ENCODE measurements at places on chromosomes 11 and 22.

GRCh38 chr11:87493516-87493915 lies 455.8 kb downstream of the TMEM135 start:
- DNase-seq: no peak

DNA sequence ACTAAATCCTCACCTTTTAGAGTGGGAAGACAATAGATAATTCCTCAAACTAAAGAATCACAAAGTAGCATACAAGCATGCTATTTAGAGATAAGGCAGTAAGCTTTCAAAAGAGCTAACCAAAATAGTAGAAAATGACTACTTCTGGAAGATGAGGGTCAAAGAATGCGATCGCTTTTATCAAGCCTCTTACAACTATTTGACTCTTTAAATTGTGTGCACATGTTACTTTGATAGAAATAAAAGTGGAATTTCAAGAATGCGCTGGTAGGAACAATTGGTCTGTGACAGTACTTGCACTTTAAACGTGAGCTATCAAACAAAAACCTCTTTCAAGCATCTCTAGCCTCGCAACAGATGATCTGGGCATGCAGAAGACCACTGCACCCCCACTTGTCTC lies 97.3 kb downstream of the COMMD9 start:
- no peak for DNase-seq

- DNase-seq: no peak
Observed at GRCh38 chr11:134250246-134250645, 2.9 kb downstream of the THYN1 start.

- no peak for DNase-seq
Observed at GRCh38 chr11:129265125-129265788, 73.1 kb upstream of the ARHGAP32 start.

- no peak for DNase-seq
Observed at GRCh38 chr11:33944345-33944692, 52.4 kb upstream of the LMO2 start.

Data from kidney glomerular epithelial cell (primary cell).